MG63 (cell line): ENCODE measurements at places on chromosomes 1 and 21. TPM values are rescaled to one million over a fixed set of nuclear protein-coding genes. Genes with fewer than 3 reads are reported as not detected.

The OR2L3 gene
- total RNA-seq: not detected in 2 replicates

The OR2L13 gene
- total RNA-seq: not detected in 2 replicates

GRCh38 chr1:15622712-15623373, 5.6 kb downstream of the DDI2 start:
- DNase-seq: no peak

DNA sequence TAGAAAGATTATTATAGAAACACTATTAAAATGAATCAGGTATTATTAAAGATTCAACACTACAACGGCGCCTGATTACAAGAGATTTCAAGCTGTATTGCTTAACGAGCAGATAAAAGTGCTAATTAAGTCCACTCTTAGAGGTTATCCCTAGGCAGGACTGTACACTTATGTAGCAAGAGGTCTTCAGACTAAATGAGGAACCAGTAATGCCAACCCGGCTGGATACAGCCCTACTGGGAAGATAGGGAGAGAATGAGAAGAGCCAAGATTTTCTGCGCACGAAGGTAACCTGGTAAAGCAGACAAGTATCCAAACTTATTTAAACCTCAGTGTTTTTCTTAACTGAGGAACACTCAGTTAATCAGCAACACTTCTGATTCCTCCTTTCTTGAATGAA, 115.7 kb upstream of the HIVEP3 start:
- no peak for DNase-seq

DNA sequence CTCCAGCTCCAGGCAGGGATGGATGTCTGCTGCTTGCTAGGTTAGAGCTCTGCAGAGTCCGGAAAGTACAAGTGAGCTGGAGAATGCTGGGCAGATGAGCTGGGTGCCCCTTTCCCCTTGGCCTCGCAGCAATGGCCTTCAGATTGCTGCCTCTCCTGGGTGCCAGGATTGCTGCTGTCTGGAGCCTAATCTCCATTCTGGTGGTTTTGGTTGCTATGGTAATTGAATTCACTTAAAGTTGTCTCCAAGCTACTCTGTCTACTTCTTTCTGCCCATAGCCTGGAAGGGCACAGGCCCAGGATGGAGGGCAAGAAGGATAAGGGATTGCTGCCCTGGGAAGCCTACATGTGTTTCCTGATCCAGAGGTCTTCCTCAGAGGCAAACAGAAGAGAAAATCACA, 14.6 kb upstream of the KCND3 start:
- no peak for DNase-seq

The ETV3L gene
- not detected in 2 replicates for total RNA-seq

DNA sequence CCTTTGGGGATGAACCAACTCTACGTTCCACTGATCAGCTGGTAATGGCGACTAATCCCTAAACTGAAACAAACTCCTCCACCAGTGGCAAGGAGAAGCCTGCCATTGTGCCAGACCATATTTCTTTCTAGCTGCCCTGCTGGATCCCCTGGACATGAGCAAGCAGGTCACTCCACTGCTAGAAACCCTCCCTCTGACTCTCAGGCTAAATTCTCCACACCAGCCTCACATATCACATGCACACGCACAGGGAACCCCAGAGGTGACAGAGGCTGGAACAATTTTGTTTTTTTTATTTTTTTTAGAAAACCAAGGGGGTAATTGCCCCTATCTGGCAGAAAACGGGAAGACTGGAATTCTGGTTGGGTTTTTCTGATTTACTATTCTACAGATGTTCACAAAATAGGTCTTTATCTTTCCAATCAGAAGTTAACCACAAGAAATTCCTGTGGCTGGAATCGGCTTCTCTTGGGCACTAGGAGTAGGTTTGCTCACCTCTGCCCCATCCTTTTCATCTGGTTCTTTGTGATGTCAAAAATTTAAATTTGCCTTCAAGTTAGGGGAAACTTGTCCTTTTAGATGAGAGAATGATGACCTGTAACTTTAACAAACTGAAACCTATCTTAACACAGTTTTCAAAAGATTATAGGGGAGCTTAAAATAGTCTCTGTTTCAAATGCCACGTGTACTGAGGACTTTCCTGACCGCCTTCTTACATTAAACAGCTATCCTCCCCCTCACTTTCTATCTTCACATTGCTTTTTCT, 258.1 kb downstream of the SDCCAG8 start:
- DNase-seq: no peak

DNA sequence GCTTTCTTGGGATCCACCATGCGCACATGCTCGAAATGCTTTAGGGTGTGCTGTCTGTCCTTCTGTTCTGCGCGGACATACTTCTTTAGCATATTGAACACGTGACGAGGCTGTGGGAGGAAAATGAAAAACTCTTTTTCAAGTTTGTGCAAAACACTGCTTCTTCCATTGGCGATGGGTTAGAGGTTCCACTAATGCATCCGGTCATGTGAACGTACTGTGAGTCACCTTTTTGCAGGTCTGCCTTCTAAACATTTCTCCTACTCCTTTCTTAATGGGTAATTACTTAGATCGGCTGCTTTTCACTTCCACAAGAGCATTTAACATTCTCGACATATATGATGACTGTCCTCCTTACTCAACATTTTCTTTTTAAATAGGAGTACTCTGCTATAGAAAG, 214.9 kb downstream of the APP start:
- no peak for DNase-seq

- no peak for DNase-seq
These were observed 4.4 kb downstream of the MORN1 start for GRCh38 chr1:2386636-2387611.

The CRNN gene
- total RNA-seq: not detected in 2 replicates

- peak; percentile 66 for DNase-seq
These were observed 6.2 kb upstream of the ERO1B start for GRCh38 chr1:236287757-236288619.

DNA sequence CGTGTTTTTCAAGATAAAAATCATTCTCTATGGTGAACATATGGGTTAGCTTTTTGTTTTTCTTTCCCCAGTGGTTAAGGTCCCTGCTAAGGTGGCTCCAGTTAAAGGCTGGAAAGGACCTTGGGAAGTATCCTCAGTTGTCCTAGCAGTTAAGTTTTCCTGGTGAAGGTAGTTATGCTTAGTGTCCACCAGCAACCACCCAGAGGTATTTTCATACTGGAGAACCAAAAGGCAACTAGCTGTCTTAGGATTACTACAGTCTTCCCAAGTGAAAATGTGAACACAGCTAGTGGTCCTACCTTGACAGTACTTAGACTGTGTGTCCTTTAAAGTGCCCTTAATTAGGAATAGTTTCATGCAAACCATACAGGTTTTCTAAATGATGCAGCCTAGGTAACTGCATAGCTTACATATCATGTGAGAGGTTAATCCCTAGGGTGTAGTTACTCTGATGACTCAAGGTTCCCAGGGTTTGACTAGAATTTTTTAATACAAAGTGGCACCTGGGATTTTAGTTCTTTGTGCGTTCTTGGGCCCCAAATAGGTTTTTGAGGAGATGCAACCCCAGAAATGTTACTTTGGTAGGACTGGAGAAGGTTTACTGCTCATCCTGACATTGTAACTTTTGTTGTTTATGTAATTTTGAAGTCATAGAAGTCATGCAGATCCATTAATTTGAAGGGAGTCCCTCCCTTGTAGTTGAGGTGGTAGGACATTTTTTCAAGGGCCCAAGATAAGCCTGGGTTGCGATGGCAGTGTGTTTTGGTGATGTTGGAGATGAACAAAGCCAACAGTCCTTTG, 36.5 kb downstream of the YY1AP1 start:
- DNase-seq: no peak

DNA sequence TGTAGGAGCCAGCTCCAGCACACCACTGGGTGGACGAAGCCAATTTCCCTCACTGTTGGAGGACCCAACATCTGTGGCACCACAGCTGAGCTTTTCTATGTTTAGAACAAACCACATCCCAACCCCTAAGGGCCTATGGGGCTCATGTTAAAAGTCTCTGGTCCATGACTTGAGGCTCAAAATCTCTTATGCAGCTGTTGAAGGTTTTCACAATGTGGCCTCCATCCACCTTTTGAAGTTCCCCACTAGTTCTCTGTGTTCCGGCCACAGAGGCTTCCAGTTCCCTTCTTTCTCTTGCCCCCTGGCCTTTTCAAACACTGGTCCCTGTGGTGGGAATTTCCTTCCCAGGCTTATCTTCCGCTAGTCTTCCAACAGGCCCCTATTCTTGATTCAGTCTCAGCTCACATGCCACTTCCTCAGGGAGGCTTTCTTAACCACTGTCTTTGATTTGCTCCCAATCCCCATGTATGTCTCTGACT, 3.9 kb upstream of the IFNLR1 start:
- DNase-seq: no peak

DNA sequence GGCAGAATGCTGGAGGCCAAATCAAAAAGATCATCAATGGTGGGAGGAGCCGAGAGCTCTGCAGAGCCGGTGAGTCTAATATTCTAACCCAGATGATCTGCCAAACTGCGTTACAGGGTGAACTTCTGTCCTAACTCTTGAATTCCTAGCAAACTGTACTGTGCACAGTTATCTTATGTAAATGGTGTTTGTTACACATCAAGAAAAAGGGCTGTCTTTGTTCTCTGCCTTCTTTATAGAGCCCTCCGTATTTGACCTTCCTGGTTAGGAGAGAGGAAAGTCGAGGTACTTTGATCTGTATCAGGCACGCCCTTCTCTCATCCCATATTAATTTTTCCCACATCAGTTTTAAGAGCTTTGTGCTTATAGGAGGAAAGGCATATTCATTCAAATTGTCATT, 37.6 kb downstream of the MT1HL1 start:
- DNase-seq: no peak

- peak; percentile 27 for DNase-seq
These were observed 47.6 kb downstream of the TNFSF18 start for GRCh38 chr1:173002891-173003838.

The PLCH2 gene
- total RNA-seq: not detected in 2 replicates

The LCE3D gene
- total RNA-seq: not detected in 2 replicates

The CA14 gene
- not detected in 2 replicates for total RNA-seq

The PRAMEF5 gene
- total RNA-seq: not detected in 2 replicates

GRCh38 chr1:179969962-179970361, 15.4 kb downstream of the CEP350 start:
- DNase-seq: no peak

The HORMAD1 gene
- total RNA-seq: 0.95 TPM in 1 of 2 replicates, not detected in the other

The AIRE gene
- total RNA-seq: not detected in 2 replicates

DNA sequence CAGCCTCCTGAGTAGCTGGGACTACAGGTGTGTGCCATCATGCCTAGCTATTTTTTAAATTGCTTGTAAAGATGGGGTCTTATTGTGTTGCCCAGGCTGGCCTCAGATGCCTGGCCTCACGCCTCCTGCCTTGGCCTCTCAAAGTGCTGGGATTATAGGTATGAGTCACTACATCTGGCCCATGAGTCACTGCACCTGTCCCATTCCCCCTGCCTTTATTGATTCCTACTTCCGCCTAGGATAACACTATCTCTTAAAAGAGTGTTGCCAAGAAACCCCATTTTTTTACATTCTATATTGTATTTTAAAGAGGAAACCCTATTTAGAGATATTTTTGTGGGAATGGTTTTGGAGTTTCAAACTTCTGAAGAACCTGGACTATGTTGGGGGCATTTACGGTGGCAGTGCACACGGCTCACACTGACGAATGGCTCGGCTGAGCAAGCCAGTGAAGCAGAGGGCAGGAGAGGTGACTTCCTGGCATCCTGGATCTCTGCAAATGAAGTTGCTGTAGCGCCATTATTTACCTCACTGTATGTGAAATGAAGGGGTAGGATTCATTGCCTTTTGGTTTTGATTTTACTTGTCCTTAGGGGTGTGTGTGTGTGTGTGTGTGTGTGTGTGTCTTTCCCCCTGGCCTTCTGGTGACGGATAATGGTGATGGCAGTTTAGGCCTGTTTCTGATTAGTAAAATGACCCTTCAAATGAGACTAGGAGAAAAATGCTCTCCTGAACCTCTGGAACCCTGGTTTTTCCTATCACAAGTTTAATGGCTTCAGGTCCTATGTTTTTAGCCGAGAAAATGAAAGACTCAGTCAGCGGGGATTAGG, 22.5 kb downstream of the KIF26B start:
- DNase-seq: no peak

The SERINC2 gene
- total RNA-seq: 25.8 and 32.4 TPM in 2 replicates

The WLS gene
- total RNA-seq: 25.4 and 32.4 TPM in 2 replicates

GRCh38 chr1:47580451-47580995, 142.7 kb downstream of the FOXD2 start:
- DNase-seq: no peak

The ZBTB21 gene
- total RNA-seq: 5.1 and 13.0 TPM in 2 replicates

GRCh38 chr1:116126281-116126680, 15.1 kb downstream of the MAB21L3 start:
- no peak for DNase-seq

GRCh38 chr21:34817821-34818661, 149.2 kb downstream of the CLIC6 start:
- no peak for DNase-seq

DNA sequence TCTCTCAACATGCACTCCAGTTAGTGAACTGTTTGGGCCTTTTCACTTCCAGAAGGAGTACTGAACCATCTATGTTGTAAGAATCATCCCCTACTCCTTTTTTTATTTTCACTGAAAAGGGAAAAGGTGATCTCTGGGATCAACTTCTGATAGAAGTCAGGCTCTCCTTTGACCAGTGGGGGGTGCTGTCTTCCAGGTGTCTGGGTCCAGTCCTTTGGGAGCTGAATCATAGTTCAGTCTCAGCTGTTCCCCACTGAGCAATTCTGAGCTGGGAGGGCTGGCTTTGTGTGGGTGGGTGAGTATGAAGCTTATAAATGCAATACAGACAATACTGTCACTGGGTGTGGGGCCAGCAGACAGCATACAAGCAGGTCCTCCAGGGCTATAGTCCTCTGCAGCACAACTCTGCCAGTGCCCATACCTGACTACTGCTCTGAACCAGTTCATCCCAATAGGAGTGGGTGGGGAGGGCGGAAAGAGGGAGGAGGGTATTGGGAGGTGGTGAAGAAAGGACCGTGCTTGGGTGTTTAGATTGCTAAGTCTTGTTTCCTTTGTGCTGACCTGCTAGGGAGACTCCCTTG, 12.5 kb upstream of the SARS1 start:
- peak; percentile 98 for DNase-seq

The PLPP3 gene
- 24.3 and 25.7 TPM in 2 replicates for total RNA-seq

GRCh38 chr1:226736001-226736907, 2.8 kb downstream of the ITPKB start:
- DNase-seq: no peak

DNA sequence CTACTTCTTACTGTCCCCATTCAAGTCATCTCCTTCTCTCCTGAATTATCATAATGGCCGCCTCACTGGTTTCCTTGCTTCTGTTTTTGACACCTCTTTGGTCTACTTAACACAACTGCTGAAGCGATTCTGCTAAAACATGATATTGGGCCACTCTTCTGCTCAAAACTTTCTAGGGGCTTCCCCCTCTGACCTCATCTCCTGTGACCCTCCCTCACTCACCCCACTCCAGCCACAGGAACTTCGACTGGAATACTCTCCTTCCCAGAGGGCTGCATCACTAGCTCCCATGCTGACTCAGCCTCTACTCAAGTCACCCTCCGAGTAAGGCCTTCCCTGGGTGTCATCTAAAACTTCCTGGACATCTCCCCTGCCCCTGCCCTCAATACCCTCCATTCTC, 35.7 kb downstream of the NRIP1 start:
- no peak for DNase-seq

GRCh38 chr1:117110774-117111173, 10.8 kb downstream of the TRIM45 start:
- DNase-seq: no peak
